Ovary (tissue), 10 donors: ENCODE measurements at places on chromosomes 7 and 10. TPM values are rescaled to one million over a fixed set of nuclear protein-coding genes. Genes with fewer than 3 reads are reported as not detected.

GRCh38 chr10:116201011-116201410 lies 72.0 kb downstream of the GFRA1 start:
- no peak for DNase-seq

DNA sequence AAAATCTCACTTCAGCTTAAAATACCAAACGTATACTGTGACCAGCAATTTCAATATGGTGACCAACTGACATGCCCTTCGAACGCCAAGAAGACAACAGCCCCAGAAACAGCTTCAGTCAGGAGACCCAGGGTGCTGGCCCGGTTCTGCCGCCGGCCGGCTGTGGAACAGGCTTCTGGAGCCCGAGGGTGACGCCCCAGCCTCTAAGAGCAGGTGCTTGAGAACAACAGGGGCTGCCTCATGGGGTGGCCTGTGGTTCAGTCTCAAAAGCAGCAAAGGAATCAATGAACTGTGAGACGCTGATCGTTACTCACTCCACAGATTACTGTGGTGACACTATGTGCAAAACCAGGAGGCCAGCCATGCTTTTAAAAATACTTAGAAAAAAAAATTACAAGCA lies 17.3 kb downstream of the GPER1 start:
- DNase-seq = no peak

GRCh38 chr7:45408409-45408737 lies 165.8 kb upstream of the ADCY1 start:
- no peak for DNase-seq

GRCh38 chr10:76719006-76719405 lies 918.6 kb downstream of the KCNMA1 start:
- no peak for DNase-seq

- no peak for DNase-seq
Measured at GRCh38 chr10:98416606-98417388, 1.8 kb upstream of the PYROXD2 start.

DNA sequence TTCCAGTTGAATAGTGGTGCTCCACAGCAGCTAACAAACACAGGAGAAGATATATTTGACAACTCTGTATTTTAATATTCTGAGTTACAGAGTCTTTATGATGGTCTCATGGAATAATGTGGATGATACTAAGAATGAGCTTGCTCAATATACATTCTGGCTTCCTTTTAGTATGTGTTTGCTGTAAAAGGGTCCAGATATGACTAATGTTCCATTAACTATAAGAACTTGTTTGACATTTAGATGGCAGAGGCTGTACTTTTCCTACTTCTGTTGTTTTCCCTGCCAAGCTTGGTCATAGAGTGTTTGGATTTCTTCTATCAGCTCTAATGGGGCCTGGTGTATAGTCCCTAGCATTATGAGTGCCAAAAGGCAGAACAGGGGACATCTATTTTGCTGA lies 61.5 kb upstream of the GPR22 start:
- no peak for DNase-seq

DNA sequence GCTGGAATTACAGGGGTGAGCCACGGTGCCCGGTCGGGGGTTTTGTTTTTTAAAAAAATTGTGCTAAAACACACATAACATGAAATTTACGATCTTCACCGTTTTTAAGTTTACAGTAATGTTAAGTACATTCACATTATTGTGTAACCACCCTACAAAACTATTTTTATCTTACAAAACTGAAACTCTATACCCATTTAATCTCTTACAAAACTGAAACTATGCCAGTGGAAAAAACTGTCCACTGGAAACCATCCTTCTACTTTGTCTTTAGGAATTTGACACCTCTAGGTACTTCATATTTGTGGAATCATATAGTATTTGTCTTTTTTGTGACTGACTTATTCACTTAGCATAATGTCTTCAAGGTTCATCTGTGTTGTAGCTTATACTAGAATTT lies 1.0 kb upstream of the PSMC2 start:
- no peak for DNase-seq

- no peak for DNase-seq
Measured at GRCh38 chr10:119209736-119210355, 2.5 kb downstream of the GRK5 start.

DNA sequence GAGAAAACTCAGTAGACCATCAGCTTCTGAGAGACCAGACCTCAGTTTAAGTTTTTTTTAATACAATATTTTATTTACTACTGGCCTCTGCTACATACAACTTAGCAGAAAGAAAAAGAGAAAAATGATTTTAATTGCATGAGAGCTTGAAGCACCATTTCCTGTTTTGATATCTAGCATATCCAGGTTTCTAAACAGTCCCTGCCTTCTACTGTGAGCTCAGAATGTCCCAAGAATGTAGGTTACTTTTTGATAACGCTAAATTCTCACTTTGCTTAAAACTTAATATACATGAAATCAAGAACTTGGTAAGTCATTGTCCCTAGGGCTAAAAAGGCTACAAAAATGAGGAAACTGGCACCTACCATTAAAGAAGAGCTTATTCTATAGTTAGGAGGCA lies 7.0 kb downstream of the TMEM243 start:
- no peak for DNase-seq

DNA sequence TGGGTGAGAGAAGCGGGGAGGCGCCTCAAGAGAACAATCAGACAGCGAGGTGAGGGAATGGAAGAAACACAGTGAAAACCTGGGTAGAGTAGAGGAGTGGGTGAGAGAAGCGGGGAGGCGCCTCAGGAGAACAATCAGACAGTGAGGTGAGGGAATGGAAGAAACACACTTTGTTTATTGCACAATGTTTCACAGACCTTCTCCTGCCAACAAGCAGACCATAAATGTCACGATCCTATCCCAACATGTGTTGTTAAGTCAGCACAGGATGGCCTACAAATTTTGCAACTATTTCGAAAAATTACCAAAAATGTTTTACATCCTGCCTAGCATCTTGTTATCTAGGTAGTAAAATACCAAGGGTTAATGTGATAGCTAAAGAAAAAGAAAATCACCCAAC lies 115.3 kb downstream of the JAZF1 start:
- peak; percentile 50 for DNase-seq

DNA sequence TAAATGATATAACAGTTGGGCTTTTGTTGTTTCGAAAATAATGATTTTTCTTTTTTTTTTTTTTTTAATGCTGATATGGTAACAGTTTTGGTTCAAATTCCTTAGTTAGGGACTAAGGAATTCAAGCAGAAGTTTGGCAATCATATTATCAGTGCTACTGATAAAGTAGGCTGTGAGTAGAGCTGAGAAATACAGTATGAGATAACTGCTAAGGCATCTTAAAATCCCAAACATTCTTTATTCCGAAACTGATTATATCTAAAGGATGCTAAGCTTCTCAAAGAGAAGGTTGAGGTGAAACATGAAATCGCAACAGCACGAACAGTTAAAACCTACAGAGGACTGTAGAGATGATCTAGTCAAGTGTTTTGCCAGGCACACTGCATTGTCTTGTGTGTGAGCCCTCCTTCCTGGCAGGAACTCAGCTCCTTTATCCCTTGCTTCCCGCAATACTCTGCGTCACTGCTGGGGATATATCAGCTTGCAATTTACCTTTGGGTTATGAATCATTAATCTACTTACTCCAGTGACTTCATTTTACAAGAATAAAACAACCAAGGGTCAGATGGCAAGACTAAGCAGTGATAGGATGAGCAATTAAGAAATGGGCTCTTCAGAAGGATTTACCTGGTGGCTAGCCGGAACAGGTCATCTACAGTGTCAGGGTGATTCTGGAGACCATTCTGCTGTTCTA lies 36.7 kb downstream of the IRF5 start:
- no peak for DNase-seq

DNA sequence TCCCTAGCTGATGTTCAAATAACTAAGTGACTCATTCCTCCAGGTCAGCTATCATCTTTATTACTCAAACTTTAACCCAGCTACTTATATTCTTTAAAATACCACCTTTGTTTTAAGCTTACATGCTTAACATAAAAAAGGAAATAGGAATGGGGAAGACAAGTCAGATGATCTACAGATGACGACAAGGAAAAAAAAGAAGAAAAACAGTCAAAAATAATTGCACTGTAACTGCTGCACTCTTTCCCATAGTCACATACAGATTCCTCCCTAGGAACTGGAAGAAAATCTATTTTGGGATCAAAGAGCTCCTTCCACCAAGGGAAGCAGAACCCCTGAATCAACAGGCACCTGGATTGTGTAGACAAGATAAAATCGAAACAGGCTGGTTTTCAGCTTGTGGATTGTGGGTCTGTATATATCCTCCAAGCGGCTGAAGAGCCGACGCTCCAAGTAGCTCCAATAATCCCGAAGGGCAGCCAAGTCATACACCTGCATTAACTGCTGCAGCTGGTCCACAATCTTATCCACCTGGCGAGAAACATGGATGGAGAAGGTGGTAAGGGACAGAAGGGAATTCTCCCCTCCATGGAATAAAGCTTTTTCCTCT lies 2.0 kb downstream of the WDR91 start:
- DNase-seq = no peak

- no peak for DNase-seq
Measured at GRCh38 chr10:11049806-11050205, 32.1 kb downstream of the CELF2 start.

DNA sequence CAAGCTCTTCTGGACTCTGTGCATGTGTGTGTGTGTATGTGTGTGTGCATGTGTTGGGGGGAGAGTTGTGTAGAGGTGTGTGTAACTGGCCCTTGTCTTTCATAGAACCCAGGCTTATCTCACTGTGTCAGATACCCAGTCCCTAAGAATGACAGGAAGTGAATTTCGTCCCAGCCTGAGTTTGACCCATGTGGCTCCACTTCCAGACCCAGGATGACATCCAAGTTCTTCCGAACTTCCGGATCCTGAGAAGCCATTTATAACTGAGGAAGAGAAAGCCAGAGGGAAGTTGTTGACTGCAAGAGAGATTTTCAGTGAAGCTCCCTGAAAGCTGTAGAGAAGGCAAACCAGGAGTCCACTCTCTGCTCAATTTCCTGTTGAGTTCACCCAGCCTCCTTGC lies 53.2 kb downstream of the ADRB1 start:
- no peak for DNase-seq

- no peak for DNase-seq
Measured at GRCh38 chr10:126502441-126502840, 114.2 kb upstream of the ADAM12 start.

GRCh38 chr10:72356115-72356514 lies 1.4 kb upstream of the DNAJB12 start:
- DNase-seq = no peak

- no peak for DNase-seq
Measured at GRCh38 chr7:2261611-2262010, 19.6 kb downstream of the NUDT1 start.

- DNase-seq = no peak
Measured at GRCh38 chr7:2754086-2754485, 66.1 kb downstream of the AMZ1 start.

GRCh38 chr10:29881336-29881771 lies 178.0 kb downstream of the JCAD start:
- DNase-seq = peak; percentile 57

DNA sequence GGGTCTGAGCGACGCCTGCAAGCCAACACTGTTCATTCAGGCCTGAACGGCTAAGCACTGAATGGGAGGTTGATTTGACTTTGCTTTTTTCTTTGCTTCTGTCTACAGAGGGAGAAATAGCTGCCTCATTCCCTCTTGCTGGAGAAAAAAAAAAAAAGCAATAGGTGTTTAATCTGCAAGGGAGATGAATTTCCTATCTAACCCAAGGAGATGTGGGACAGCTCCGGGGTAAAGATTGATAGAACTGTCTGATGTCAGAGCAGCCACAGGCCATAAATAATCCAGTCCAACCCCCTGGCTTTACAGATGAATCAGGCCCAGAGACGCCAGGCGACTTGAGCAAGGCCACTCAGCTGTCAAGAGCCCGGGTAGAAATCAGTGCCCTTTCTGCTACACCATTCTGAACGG lies 168.0 kb downstream of the ARHGAP12 start:
- DNase-seq = no peak

- peak; percentile 95 for DNase-seq
Measured at GRCh38 chr10:511101-511848, 178.2 kb downstream of the DIP2C start.

- no peak for DNase-seq
Measured at GRCh38 chr7:1336509-1336908, 103.8 kb downstream of the UNCX start.

The MRC1 gene
- total RNA-seq = 6.6 TPM

The HYAL4 gene
- total RNA-seq = not detected

The LRRD1 gene
- 0.11 TPM for total RNA-seq

The AOAH gene
- 2.9 TPM for total RNA-seq

The BAZ1B gene
- 73.5 TPM for total RNA-seq

The EXOSC1 gene
- 26.1 TPM for total RNA-seq

The CABCOCO1 gene
- 0.25 TPM for total RNA-seq

The ADRA2A gene
- 13.7 TPM for total RNA-seq

The COL17A1 gene
- 0.90 TPM for total RNA-seq

The SEMA3D gene
- total RNA-seq = 0.95 TPM

The FGFBP3 gene
- total RNA-seq = 1.3 TPM

The APBB1IP gene
- 2.0 TPM for total RNA-seq

The EMX2 gene
- 21.4 TPM for total RNA-seq

The PNLIPRP3 gene
- total RNA-seq = not detected

The CACNB2 gene
- total RNA-seq = 23.8 TPM
